SHP77 (cell line): ENCODE measurements at places on chromosomes 1 and 21.

DNA sequence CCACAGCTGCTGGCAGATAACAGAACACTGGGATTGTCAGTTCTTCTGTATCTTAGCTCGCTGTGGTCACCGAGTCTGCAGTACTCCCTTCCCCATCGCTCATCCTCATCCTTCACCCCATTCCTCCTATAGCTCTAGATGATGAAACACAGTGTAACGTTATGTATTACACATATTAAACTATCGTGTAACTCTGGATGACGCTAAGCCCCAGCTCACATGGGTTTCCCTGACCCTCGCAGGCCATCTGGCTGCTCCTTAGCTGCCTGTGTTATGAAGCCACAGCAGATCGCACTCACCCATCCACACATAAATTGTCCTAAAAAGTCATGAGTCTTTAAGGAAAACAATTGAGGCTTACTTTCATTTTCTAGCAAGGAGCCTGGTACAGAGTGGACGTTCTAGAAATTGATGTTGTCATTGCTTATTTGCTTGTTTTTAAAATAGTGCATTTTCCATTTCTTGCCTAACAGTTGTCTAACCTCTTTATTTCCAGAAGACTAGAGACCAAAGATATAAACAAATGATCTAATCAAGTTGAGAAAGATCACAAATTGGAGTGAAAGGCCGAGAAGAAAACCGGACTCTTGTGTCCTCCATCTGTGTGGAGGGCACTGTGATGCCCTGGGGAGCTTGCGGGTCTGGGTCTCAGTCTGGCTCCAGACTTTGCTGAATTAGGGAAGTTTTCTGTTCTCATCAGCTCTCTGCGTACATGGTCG is 24.3 kb upstream of the PCP4 start:
- DNase-seq: no peak

DNA sequence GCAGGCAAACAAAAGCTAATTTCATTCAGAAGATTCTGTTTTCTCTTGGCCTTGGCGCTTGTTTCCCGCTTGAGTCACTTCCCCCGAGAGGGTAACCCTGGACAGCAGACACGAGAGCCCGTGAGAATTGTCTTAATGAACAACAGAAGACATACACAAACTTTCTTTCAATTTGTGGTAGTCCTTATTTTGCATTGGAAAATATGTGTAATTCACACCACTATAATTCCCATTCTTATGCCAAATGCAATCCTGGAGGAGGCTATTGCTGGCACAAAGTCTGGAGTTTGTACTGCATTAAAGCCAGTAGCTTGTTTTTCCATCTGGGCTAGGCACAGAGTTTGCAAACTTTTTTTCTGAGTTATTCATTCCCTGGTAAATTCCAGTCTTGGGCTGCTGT is 109.8 kb upstream of the IVNS1ABP start:
- no peak for DNase-seq

DNA sequence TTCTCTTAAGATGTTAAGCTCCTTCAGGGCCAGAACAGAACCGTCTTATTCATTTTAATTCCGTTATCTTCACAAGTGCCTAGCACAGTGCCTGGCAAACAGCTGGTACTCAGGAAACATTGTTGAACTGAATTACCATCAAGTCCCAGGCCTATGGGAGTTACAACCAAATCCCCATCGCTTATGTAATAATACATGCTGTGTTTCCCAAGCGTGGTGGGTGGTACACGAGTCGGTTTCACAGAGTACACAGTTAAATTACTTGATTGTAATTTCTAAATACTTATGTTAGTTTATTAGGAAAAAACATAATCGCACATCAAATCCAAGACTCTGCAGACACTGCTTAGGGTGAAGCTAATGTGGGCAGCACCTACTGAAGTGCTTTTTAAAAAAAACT is 1.0 kb downstream of the ANGEL2 start:
- no peak for DNase-seq

- no peak for DNase-seq
Observed at GRCh38 chr1:42851420-42851819, 5.0 kb downstream of the ZNF691 start.

DNA sequence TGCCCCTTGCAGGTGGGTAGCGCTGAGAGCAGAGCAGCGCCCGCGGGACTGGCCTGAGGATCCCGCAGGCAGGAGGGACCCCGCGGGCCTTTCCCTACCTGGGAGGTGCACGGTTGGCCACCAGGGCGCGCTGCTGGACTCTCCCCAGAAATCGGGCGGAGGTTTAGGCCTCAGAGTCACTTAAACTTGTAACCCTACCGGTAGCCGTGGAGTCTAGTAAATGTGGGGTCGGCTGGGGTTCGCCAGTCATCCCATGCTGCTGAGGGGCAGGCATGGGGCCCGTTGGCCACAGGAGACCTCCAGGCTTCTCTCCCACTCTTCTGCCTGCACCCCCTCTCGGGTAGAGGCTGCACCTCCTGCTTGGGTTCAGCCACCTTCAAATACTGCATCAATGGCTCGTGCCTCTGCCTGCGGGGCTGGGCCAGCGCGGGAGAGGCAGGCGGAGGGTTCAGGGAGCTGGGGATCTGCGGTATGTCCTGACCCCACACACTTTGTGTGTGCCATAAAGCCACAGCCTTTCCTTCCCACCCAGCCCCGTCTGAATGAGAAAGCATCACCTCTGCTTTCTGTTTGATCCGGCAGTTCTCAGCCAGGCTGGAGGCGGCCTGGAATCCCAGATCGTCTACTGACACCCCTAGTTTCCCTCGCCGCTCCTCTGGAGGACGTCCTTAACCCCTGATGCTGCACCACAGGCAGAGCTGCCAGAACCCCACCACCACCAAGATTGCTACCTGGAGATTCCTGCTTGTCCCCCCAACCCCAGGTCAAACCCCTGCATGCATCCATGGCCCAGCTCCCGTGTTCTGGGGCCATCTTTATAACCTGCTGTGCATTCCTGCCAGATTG is 12.3 kb upstream of the GSTM4 start:
- peak; percentile 64 for DNase-seq

DNA sequence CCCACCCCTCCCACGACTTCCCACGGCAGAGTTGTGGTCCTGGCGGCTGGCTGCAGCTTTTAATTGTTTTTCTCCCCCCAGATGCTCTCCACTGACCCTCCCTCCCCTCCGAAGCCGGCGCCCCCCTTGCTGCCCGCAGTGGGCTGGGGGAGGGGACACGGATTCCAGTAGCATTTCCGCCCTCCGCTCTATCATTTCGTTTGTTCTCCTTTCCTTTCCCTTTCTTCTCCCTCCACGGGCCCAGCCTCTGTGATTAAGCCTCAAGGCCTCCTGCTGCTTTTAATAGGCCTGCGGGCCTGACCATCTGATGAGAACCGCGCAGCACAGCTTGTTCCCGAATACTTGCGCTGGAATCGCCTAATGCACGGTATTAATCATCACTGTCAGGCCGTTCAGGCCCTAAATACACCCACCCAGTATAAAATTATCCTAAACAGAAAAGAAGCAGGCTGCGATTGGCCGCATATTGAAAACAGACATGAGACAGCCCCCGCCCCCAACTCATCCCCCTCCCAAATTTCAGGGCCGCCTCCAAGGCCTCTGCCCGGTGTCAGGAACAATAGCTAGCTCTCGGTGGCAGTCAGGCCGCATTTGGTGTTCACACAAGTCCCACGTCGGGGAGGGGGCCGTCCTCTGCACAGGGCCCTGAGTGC is 102.0 kb upstream of the ARHGEF16 start:
- DNase-seq: no peak

DNA sequence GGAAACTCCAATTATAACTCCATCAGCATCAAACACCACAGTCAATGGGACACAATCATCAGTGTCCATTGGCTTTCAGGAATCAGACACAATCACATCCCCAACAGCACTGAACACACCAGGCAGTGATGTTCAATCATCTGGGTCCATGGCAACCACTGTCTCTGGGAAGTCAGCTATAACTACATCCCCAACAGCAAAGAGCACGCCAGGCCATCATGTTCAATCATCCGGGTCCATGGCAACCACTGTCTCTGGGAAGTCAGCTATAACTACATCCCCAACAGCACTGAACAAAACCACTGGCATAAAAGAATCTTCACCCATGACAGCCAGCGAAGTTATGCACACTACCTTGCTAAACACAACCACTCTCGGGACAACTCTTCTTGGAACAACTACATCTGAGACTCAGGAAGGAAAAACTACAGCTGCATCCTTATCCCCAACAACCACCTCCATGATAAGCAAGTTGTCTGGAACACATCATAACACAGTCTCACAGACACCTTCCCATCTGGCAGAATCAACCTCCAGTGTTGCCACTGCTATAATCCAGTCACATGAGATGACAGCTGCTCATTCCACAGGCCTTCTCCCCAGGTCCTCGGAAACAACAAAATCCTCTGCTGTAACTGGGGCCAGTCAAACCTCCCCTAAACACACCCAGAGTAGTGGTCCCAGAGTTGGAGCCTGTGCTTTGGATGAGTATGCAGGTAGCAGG is 19.9 kb downstream of the CATSPER4 start:
- DNase-seq: no peak

DNA sequence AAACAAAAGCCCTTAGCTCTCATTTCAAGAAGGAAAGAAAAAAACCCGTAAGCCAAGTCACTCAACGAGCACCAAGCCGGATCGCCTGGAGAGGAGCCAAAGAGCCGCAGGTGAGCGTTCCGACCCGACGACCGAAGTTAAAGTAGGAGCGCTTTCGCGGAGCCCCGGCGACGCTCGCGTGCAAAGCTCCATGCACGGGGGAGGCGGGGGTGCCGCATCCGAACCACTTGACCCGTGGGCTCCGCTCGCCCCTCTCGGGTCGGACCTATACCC is 382 bp downstream of the GPBP1L1 start:
- DNase-seq: no peak

- DNase-seq: no peak
Observed at GRCh38 chr1:9118186-9118585, 10.7 kb downstream of the GPR157 start.

- DNase-seq: peak; percentile 13
Observed at GRCh38 chr1:26530895-26531598, 1.5 kb downstream of the RPS6KA1 start.

DNA sequence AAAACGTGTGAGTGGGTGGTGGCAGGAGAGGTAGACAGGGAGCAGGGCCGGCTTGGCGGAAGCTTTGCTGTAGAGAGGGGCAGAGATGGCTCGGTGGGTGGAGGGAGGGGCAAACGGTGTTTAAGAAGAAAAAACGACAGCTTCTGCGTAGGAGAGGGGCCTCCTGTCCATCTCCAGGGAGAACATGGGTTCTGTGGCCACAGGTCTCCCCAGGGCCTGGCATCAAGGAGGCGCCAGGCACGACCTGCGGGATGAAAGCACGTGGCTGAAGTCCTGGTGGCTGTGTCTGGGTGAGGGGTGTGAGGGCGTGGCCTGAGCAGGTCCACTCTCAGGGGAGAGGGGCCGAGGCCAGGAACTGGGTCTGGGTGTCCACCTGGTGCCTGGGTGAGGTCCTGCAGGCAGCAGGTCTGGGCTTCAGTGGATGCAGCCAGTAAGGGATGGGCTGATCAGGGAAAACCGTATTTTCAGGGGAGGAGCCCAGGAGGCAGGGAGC is 940 bp upstream of the PRKCZ start:
- DNase-seq: peak; percentile 63

- no peak for DNase-seq
Observed at GRCh38 chr1:147210987-147211386, 14.2 kb downstream of the FMO5 start.

GRCh38 chr1:155083865-155084721 is 5.5 kb downstream of the EFNA3 start:
- peak; percentile 66 for DNase-seq

DNA sequence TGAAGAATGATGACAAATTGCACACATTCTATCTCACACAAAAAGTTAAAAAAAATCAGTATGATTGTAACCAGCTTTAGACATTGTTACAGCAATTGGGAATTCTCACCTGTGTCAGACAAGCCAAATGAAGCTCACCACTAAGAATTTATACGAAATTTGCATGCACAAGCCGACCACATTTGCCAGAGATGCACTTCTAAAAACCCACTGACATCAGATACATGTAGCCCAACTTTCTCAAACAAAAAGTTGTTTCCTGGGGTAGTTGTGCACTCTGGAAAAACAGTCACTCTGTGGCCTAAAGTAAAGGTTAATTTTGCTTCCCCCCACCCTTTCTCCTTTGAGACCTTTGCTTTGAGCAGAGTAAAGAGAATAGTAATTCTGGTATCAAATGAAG is 67.9 kb upstream of the IL12RB2 start:
- DNase-seq: no peak

GRCh38 chr1:32334274-32334861 is 1.7 kb downstream of the MARCKSL1 start:
- DNase-seq: no peak

- no peak for DNase-seq
Observed at GRCh38 chr1:69952676-69953075, 252.7 kb downstream of the LRRC40 start.

DNA sequence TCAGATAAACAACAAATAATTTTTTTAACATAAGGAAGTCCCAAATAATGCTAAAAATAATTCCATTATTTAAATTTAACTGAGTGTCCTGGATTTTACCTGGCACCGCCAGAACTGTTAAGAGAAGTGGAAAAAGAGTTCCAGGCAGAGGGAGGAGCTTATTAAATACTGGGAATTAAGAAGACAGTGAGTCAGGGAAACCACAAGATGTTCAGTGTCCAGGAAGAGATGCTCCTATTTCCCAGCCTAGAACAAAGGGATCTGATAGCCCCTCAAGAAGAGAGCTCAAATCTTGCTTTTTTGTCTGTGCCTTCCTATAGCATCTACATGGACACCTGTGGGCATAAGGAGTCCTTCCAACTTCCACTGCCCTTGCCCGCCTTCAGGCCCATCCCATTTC is 85.9 kb downstream of the PGM1 start:
- DNase-seq: no peak

GRCh38 chr1:165109013-165109412 is 247.5 kb downstream of the LMX1A start:
- peak; percentile 19 for DNase-seq
